A549 treated with RU486 at 1 μM for 4 hours (cell line): ENCODE measurements at places on chromosomes 16 and 17. TPM values are rescaled to one million over a fixed set of nuclear protein-coding genes. Genes with fewer than 3 reads are reported as not detected.

The ATP6V0C gene
- total RNA-seq: 133 to 299 TPM (median 268 TPM) in 5 replicates

The ABAT gene
- 0.18 to 0.52 TPM (median 0.39 TPM) in 5 replicates for total RNA-seq

The ACE gene
- 0.37 to 0.92 TPM (median 0.59 TPM) in 5 replicates for total RNA-seq

The IRX3 gene
- 2.8 to 4.8 TPM (median 4.4 TPM) in 5 replicates for total RNA-seq

The TMEM220 gene
- 2.1 to 3.4 TPM (median 2.9 TPM) in 5 replicates for total RNA-seq

The DOC2A gene
- total RNA-seq: 1.7 to 3.3 TPM (median 2.3 TPM) in 5 replicates

The ZFPM1 gene
- 5.6 to 9.4 TPM (median 8.7 TPM) in 5 replicates for total RNA-seq

The BAIAP3 gene
- 0.90 to 1.2 TPM (median 0.99 TPM) in 5 replicates for total RNA-seq

The MYH8 gene
- not detected in 5 replicates for total RNA-seq

The ERBB2 gene
- 27.5 to 36.2 TPM (median 30.1 TPM) in 5 replicates for total RNA-seq

The FBXW10 gene
- 0.69 to 1.8 TPM (median 1.1 TPM) in 5 replicates for total RNA-seq

The BLTP2 gene
- total RNA-seq: 56.4 to 74.1 TPM (median 58.8 TPM) in 5 replicates

The HS3ST3B1 gene
- total RNA-seq: 0.18 to 0.49 TPM (median 0.37 TPM) in 5 replicates

The C16orf82 gene
- total RNA-seq: not detected in 5 replicates

The CD68 gene
- total RNA-seq: 31.7 to 44.5 TPM (median 39.7 TPM) in 5 replicates

The CCL17 gene
- total RNA-seq: not detected in 5 replicates

The SULT1A4 gene
- total RNA-seq: 31.4 to 38.8 TPM (median 31.5 TPM) in 5 replicates

The MIEN1 gene
- 90.7 to 109 TPM (median 94.1 TPM) in 5 replicates for total RNA-seq

The CDH1 gene
- 3.7 to 4.7 TPM (median 4.4 TPM) in 5 replicates for total RNA-seq

The CASKIN1 gene
- total RNA-seq: 0.26 to 0.95 TPM (median 0.49 TPM) in 5 replicates

The ACSM2B gene
- total RNA-seq: not detected in 5 replicates

The RDM1 gene
- 2.2 to 4.6 TPM (median 3.4 TPM) in 5 replicates for total RNA-seq

The TIGD7 gene
- 0.47 to 1.5 TPM (median 1.3 TPM) in 5 replicates for total RNA-seq

The CHST4 gene
- total RNA-seq: 0.05 to 0.08 TPM in 2 of 5 replicates, not detected in the others

The MEIOB gene
- 1.4 to 3.0 TPM (median 2.0 TPM) in 5 replicates for total RNA-seq

The NPEPPS gene
- total RNA-seq: 56.7 to 75.0 TPM (median 63.8 TPM) in 5 replicates

The MTMR4 gene
- total RNA-seq: 5.8 to 8.9 TPM (median 8.7 TPM) in 5 replicates

The GH1 gene
- not detected in 5 replicates for total RNA-seq

The ELMO3 gene
- 0.75 to 1.6 TPM (median 1.2 TPM) in 5 replicates for total RNA-seq

The STX1B gene
- total RNA-seq: 1.5 to 2.1 TPM (median 1.5 TPM) in 5 replicates

The NACA2 gene
- not detected in 5 replicates for total RNA-seq

The C17orf78 gene
- not detected in 5 replicates for total RNA-seq

The GCGR gene
- 0.13 to 0.36 TPM (median 0.17 TPM) in 4 of 5 replicates, not detected in the other for total RNA-seq

The SLC16A11 gene
- not detected in 5 replicates for total RNA-seq

The TBC1D3C gene
- total RNA-seq: not detected in 5 replicates

The KCNJ16 gene
- 0.03 to 0.21 TPM (median 0.10 TPM) in 5 replicates for total RNA-seq
